ENCODE measurements at places on chromosomes 5 and 9.
A peak's percentile ranks its signal among the peaks of the same experiment; 100 is the strongest.

- DNase-seq = no peak
Observed at GRCh38 chr5:93723681-93724080, 17.7 kb downstream of the POU5F2 start.

- DNase-seq = no peak
Observed at GRCh38 chr9:113290052-113290607, 13.0 kb downstream of the RNF183 start.

DNA sequence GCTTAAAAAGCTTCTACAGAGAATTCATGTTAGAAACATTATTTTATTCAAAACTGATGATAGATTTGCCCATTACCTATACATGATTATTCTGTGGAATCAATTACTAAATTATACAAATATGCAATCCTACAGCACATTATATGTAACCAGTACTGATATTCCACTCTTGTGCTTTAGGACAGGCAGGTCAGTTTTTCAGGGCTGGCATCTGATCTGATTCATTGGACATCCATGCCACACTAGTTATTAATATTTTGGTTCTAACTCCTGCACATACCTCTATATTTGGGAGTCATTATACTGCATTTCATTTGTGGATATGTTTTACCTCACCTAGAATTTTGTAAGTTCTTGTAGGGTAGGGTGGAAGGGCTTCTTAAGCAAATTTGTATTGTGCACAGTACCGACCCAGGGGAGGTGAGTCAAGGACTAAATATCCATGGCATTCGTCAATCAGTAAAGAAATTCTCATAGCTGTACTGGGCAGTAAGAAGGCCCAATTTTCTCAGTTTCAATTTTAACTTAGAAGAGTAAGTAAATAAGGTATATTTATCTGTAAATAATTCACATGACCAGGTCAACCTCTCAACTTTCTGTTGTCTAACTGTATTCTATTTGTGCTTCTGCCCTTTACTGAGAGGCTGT, 33.5 kb downstream of the ELOVL7 start:
- DNase-seq = no peak

- peak; percentile 10 for DNase-seq
Observed at GRCh38 chr9:114805670-114806525, at the start of gene TNFSF15. TSS of gene TNFSF15 (minus strand) at chr9:114806039. CDS start at chr9:114806012, 27 bp downstream.

- no peak for DNase-seq
Observed at GRCh38 chr9:70865471-70865870, 255.9 kb downstream of the TRPM3 start.

GRCh38 chr5:173454736-173455598, 126.8 kb upstream of the STC2 start:
- DNase-seq = no peak

- DNase-seq = peak; percentile 8
Observed at GRCh38 chr5:178895615-178896571, at the start of gene ZFP2. TSS of gene ZFP2 (plus strand) at chr5:178895913. CDS start at chr5:178931314, 35,401 bp downstream.

- DNase-seq = no peak
Observed at GRCh38 chr9:107485458-107486043, 4.0 kb downstream of the KLF4 start.

- DNase-seq = no peak
Observed at GRCh38 chr5:173742432-173742816, 126.0 kb upstream of the BOD1 start.

DNA sequence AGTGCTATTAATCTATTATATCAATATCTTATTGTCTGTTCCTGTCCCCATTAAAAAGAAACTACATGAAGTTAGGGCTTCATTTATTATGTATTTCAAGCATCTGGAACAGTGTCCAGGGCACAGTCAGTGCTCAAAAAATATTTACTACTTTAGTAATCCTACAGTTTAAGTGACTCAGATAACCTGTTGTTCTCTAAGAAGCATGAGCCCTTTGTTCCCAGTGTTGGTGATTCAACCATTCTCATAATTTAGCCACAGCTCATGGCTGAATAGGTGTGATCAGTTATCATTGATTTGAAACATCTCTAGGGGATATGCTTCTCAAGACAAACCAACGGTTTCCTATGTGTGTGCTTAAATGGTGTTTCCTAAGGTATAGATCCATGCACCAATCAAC, 292.7 kb downstream of the TMEM167A start:
- DNase-seq = no peak

GRCh38 chr5:151935135-151935695, 10.6 kb upstream of the GLRA1 start:
- DNase-seq = no peak

GRCh38 chr9:73079326-73079725, 72.3 kb upstream of the ANXA1 start:
- no peak for DNase-seq

DNA sequence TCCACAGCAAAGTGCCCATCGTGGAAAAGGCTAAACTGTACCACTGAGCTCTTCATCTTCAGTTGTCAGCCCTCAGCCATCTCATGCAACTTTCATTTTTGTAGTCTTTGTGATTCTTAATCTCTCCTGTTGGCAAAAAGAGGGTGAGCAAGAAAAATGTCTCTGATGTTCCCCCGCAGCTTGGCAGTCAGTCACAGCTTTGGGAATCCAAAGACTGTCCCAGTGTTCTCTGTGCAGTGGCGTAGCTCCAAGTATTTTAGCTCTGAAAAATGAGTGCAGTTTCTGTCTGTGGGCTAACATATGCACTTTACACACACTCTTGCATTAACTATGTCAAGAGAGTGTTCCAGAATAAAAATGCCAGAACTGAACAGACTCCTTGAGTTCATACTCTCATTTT, 372.2 kb downstream of the TMEM232 start:
- DNase-seq = no peak

DNA sequence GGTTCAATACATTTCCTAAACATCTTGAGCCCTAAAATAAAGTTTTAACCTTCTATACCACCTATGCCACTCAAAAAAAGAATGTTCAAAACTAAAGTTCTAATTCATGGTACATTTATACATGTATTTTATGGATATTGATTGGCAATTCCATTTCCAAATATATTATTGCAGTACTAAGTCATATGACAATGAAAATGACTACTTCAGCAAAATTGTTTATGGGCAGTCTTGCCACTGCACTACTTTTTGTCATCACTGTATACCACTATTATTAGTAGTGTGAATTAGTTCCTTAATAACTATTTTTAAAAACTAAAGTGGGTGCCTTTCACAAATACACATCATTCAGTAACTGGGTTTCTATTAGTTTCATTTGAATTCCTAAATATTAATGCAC, 199.6 kb upstream of the CYLC2 start:
- DNase-seq = no peak
